IMR-90 (cell line): ENCODE measurements at places on chromosomes 16 and 17. TPM values are rescaled to one million over a fixed set of nuclear protein-coding genes. Genes with fewer than 3 reads are reported as not detected.

Gene TMEM220
- 1.3 and 1.9 TPM in 2 replicates for polyA plus RNA-seq

Gene TCF25
- 184 and 199 TPM in 2 replicates for polyA plus RNA-seq

Gene MSL1
- 38.4 and 48.4 TPM in 2 replicates for polyA plus RNA-seq

Gene RASL10B
- 4.1 and 4.4 TPM in 2 replicates for polyA plus RNA-seq

Gene PRSS36
- polyA plus RNA-seq: 0.55 and 0.72 TPM in 2 replicates

Gene EPX
- polyA plus RNA-seq: not detected in 2 replicates

Gene AOC2
- 0.34 and 0.41 TPM in 2 replicates for polyA plus RNA-seq

Gene CLUH
- 42.0 and 51.0 TPM in 2 replicates for polyA plus RNA-seq

Gene KRT17
- 4.6 and 5.3 TPM in 2 replicates for polyA plus RNA-seq

Gene CES3
- 0.03 and 0.06 TPM in 2 replicates for polyA plus RNA-seq
